ENCODE measurements at places on chromosomes 5 and 9. TPM values are rescaled to one million over a fixed set of nuclear protein-coding genes. Genes with fewer than 3 reads are reported as not detected.
A peak's percentile ranks its signal among the peaks of the same experiment; 100 is the strongest.

DNA sequence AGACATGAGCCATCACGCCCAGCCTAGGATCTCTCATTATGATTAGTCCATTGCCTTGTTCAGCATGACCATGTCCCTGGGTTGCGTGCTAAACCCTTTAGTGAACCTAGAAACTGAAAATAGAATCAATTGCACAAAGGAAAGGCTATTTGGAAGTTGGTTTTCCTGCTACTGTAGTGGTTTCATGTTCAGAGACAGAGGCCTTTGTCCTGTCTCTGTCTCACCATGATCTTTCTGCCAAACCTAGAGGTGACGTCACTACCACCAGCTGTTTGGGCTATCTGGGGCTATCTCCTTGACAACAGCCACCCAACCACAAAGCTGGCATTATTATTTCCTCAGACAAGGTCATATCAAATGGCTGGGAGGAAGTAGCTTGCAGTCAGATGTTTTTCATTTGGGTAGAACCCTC lies 4.0 kb upstream of the CDK5RAP2 start:
- DNase-seq: peak; percentile 59

DNA sequence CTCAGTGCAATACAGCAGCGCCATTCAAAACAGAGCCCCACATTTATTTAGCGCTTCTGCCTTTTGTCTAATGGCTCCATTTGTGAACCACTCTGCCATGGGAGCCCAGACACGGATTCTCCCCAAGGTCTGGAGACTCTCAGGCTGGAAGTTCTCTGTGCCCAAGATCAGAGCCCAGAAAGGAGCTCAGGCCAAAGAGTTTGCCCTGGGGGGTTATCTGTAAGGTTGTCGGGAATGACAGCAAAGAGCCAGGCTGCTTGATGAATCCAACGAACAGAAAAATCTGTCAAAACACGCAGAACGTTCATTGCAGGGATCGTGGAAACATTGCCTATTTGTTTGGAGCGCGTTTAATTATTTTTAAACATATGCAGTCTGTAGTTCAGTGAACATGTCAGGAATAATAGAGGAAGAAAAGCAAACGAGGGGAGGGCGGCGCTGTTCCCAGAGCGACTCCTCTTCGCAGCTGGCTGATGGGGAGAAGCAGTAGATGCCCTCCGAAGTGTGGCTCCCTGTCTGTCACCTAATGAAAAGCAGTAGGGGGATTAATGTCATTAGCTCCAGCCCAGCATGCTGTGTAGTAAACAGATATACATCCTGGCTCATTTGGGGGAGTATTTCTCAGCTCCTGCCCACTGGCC lies 464.9 kb upstream of the MPDZ start:
- DNase-seq: peak; percentile 53

GRCh38 chr5:6291961-6292360 lies 86.4 kb downstream of the MED10 start:
- DNase-seq: no peak

GRCh38 chr9:69314547-69314946 lies 10.5 kb upstream of the ENTREP1 start:
- no peak for DNase-seq

- DNase-seq: no peak
Measured at GRCh38 chr5:113259034-113259433, 175.8 kb downstream of the TSSK1B start.

GRCh38 chr5:108786806-108787483 lies 39.2 kb downstream of the FER start:
- no peak for DNase-seq

DNA sequence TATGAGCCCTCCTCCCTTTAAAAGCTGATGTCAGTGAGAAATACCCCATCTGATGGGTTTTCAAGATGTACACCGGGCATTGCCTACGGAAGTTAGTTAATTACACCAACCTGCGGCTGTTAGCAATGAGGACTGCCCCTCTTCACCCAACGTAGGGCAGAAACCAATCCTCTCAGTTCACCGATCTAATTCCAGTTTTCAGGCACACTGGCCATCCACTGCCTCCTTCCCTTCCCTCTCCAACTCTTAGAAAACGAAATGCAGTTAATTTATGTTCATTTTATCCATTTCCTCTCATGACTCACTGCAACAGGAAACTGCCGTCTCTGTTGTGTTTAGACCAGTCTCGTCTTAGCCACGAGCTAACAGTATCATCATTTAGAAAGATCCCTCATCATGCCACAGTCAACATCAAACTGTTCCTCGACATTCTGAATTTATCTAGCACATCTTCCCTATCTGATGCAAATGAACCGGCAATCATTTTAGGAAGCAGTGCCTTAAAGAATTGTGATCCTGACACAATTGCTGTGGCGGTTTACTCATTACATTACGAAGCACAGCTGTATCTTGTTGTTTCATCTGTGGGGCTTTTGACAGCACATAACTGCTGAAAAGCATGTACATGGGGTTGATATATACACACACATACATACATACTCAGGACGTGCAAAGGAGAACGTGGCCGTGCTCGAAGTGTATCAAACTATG lies 168.6 kb downstream of the EFNA5 start:
- no peak for DNase-seq

DNA sequence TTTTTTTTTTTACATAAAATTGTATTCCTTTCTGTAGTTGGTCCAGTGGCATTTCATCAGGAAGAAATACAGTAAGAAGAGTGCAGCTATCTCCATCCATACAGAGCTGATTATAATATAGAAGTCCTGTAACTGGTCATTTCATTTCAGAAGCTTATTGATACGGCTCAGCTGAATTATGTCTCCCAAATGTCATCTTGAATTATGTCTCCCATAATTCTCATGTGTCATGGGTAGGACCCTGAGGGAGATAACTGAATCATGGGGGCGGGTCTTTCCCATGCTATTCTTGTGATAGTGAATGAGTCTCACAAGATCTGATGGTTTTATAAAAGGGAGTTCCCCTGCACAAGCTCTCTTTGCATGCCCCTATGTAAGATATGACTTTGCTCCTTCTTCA lies 492.9 kb downstream of the CHSY3 start:
- DNase-seq: no peak

DNA sequence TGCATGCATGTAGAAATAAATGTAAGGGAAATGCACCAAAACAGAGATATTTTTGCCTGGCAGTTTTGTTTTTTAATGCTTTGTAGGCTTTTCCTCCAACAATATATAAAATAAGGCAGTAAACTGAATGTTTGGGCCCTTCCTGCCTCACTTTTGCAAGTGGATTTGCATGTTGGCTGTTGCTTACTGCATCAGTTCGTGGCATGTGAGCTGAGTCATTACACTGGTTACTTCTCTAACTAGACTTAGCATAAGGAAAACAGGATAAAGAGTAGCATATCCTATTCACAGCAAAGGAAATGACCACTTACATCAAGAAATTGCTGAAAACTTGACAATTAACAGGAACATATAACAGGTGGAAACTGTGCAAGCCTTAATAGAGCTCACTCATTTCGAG lies 113.4 kb downstream of the TLE1 start:
- DNase-seq: no peak

DNA sequence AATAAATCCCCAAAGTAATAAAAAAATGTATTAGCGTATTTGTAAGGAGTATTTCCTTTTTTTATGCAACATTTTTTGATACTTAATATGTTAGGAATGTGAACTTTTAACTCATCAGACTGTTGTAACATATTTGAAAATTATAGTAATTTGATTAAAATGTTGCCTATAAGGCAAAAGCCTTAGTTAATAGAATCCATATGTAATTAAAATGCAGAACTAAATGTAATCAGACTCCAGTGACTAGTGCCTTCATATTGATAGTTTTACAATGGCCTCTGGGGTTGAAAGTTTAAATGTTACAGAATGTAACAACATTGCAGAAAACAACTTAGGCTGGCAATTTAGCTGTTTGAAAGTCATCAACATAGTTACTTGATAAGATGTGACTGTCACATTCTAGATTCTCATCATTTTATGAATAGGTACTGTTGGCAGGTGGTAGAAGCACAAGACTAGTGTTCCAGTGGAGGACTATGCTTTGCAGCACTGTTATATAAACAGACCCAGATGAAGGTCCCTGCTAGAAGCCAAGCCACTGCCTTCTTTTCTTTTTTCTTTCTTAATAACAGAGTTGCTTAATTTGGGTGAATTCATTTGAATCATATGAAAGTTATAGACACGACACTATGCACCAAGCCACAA lies 382.9 kb downstream of the CCDC171 start:
- no peak for DNase-seq

DNA sequence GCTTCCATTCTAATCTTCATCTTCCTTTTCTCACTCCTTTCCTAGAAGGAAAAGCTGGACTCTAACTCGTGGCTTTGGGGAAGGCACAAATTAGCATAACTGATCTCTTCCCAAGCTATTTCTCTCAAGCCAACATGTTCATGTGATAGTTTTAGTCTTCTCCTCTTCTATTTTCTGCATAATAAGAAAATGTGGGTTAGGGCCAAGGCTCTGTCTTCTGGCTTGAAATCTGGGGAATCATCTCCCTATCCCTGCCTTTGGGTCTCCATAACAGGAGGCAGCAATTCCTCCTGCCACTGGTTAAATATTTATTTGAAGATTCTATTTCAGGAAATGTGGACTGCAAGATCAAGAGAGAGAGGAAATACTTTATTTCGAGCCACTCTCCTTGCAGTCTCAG lies 1669.6 kb downstream of the MAT2B start:
- no peak for DNase-seq

DNA sequence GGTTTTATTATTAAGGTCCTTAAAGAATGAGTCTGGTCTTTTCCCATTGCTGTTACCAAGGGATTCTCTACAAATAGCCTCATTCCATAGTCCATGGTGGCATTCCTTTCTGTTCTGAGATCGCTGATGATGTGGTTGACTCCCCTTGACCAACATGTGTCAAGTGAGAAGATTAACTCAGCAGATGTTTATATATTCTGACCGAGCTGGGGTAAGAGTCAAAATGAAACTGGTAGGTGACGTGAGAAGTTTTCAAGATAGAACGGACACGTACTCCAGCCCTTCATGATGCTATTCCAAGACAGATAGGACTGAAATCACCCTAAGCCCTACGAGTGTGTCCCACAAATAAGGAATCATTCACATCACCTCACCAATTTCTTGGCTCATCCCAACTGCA lies 155.5 kb upstream of the WWC1 start:
- no peak for DNase-seq

GRCh38 chr9:87140605-87141109 lies 193.4 kb upstream of the GAS1 start:
- no peak for DNase-seq

ZDHHC12 gene
- 53.2 TPM for polyA plus RNA-seq

NUTM2G gene
- polyA plus RNA-seq: not detected

IL4 gene
- polyA plus RNA-seq: not detected

SLC28A3 gene
- not detected for polyA plus RNA-seq

DOCK2 gene
- 1.8 TPM for polyA plus RNA-seq

FOXD4L3 gene
- not detected for polyA plus RNA-seq

EDIL3 gene
- polyA plus RNA-seq: 53.8 TPM

ACSL6 gene
- 4.8 TPM for polyA plus RNA-seq

FAM53C gene
- polyA plus RNA-seq: 20.9 TPM

CDKN2B gene
- 8.9 TPM for polyA plus RNA-seq
